CD4-positive, alpha-beta T cell treated with Interleukin-1 beta for 1 hour (primary cell): ENCODE measurements at places on chromosomes 2 and 18.

GRCh38 chr2:99975386-99975785 is 167.0 kb downstream of the AFF3 start:
- no peak for DNase-seq

GRCh38 chr18:75269696-75270095 is 59.1 kb downstream of the TSHZ1 start:
- DNase-seq: no peak

GRCh38 chr2:16123856-16124780 is 183.8 kb downstream of the MYCN start:
- no peak for DNase-seq

- no peak for DNase-seq
Measured at GRCh38 chr18:3008541-3008940, 4.4 kb downstream of the LPIN2 start.

DNA sequence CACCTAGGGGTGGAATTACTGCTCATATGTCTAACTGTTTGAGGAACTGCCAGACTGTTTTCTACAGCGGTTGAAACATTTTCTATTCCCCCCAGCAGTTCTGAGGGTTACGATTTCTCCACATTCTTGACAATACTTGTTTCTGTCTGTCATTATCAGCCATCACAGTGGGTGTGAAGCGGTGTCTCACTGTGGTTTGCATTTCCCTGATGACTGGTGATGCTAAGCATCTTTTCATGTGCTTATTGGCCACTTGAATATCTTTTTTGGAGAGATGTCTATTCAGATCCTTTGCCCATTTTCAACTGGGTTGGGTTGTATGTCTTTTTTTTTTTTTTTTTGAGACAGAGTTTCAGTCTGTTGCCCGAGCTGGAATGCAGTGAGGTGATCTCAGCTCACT is 63.0 kb downstream of the ADNP2 start:
- peak; percentile 11 for DNase-seq

- no peak for DNase-seq
Measured at GRCh38 chr2:204900487-204900886, 355.2 kb downstream of the PARD3B start.

DNA sequence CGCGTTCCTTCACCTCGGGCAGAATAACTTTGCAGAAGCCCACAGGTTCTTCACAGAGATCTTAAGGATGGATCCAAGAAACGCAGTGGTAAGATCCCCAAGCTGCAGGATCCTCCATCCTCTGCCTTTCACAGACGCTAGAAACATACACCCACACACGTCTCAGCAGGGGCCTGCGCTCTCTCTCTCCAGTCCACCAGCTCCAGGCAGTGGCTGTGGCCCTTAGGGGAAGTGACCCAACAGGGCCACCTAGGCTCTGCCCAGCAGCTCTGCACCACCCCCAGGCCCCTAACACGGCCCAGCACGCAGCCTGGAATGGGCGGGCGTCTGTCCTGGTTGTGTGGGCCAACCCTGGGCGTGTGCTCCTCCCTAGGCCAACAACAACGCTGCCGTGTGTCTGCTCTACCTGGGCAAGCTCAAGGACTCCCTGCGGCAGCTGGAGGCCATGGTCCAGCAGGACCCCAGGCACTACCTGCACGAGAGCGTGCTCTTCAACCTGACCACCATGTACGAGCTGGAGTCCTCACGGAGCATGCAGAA is 40.4 kb downstream of the ADI1 start:
- no peak for DNase-seq

- no peak for DNase-seq
Measured at GRCh38 chr2:233934524-233934923, 17.4 kb downstream of the TRPM8 start.

DNA sequence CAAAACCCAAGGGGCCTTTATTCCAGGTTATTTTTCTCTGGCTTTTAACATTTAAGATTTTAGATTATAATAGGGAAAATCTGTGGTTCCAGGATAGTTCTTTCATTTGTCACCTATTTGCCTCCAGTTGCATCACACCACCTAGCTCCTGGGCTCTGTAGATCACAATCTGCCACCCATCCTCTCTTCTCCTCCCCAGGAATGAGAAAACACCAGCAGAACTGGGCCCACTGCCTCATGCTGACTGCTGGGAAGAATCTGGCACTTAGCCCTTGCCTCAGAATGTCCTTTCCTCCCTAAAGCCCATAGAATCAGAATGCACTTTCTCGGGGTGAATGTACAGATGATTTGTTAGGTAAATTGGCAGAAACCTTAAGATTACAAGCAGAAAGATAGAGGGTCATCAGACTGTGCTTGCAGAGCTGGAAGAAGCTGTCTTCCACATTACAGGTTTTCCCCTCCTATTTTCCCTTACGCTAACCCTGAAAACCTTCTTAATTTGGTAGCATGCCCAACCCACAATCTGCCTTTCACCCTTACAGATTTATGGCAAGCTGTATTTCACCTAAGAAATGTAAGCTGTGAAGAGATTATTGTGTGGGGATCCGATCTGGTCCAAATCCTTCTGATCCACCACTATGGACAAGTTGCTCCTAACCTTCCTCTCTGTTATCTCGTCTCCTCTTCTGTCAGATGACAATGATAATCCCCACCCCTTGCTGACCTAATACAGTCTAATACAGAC is 72.6 kb downstream of the LRRC30 start:
- DNase-seq: no peak

DNA sequence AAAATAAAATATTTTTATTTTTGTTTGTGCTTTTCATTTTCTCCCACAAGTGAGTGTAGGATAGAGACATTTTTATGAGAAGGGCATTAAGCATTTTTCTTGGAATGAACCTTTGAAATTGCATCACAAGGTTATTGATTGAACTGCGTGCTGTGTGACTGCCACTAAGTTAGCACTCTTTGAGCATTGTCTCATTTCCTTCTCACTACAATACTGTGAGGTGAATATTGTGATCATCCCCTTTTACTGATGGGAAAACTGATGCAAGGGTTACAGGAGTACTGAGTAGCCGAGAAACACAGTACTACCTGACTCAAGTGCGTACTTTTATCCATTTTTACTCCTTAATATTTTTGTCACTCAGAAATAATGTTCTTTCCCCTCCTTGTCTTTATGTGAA is 2.0 kb downstream of the NBEAL1 start:
- DNase-seq: no peak

GRCh38 chr2:137115081-137115794 is 349.9 kb downstream of the THSD7B start:
- DNase-seq: no peak

GRCh38 chr2:113755835-113756354 is 547 bp downstream of the SLC35F5 start:
- DNase-seq: peak; percentile 57

- DNase-seq: no peak
Measured at GRCh38 chr2:121080013-121080772, 204.8 kb downstream of the TFCP2L1 start.

DNA sequence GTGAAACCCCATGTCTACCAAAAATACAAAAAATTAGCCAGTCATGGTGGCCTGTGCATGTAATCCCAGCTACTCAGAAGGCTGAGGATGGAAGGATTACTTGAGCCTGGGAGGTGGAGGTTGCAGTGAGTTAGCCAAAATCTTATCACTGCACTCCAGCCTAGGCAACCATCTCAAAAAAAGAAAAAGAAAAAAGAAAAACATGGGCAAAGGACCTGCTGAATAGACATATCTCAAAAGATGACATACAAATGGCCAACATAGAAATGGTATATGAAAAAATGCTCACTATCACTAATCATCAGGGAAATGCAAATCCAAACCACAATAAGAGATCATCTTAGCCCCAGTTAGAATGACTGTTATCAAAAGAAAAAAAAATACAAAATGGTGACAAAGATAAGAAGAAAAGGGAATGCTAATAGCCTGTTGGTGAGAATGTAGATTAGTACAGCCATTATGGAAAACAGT is 1.4 kb upstream of the TGOLN2 start:
- DNase-seq: no peak

DNA sequence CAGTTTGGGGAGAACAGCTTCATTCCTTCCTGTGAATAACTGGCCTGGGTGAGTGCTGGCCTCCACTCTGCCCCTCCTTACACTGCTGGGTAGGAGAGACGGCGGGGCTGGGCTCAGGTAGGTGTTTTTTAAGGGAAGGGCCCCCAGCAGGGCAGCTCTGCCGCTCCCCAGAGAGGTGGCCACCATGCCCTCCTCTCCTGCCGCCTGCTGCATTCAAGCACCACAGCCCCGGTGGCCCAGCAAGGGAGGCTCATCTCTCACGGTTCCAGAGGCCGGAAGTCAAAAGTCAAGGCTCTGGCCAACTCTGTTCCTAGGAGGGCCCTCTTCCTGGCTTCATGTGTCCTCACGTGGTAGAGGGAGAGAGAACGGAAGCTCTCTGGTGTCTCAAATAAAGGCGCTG is 81.1 kb downstream of the SH3BP4 start:
- no peak for DNase-seq

GRCh38 chr18:62797329-62797728 is 82.0 kb downstream of the PHLPP1 start:
- no peak for DNase-seq

GRCh38 chr18:8984131-8984721 is 118.3 kb upstream of the NDUFV2 start:
- no peak for DNase-seq

- DNase-seq: no peak
Measured at GRCh38 chr2:237498341-237498740, 11.3 kb downstream of the MLPH start.

DNA sequence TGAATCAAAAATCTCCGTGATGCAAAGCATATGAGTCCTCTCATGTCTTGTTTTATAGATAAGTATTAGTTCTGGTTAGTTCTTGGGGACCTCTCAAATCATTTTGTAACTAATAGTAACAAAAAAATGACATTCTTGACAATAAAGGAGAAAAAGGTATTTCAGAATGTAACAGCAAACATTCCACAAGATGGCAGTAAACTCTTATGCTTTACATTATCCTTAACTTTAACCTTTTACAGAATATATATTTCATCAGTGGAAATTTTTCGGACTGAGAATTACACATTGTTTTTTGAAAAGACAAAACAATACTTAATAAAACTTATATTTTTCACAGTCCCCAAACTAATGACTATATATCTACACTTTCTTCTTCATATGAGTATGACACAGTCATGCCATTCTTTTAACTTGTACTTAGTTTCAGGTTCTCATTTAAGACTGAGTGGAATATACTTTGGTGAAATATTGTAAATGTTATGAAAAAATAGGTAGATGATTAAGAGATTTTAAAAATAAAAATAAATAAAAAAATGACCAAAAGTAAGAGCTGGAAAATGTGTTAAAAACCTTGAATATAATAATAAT is 142.9 kb upstream of the NXPH2 start:
- no peak for DNase-seq

DNA sequence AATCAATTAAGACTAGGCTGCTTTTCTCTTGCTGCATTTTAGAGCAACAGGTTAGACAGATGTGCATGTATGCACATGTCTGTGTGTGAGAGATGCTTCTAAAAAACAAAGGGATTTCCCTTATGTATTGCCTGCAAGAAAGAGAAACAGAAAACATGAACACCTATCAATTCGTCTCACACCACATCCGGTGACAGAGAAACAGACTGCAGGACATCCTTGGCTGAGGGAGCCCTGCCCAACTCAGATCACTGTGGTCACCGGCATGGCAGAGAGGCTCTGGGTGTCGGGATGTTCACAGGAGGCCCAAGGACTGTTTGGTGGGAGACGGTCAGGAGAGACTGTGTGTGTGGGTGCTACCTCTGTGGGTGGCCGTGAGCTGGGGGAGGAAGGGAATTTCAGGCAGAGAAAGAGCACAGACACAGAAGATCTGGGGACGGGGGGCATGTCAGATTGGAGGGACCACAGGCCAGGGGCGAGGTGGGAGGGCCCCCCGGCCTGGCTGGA is 24.9 kb downstream of the FHL2 start:
- peak; percentile 2 for DNase-seq

GRCh38 chr2:10274376-10274775 is 28.3 kb upstream of the HPCAL1 start:
- DNase-seq: no peak

DNA sequence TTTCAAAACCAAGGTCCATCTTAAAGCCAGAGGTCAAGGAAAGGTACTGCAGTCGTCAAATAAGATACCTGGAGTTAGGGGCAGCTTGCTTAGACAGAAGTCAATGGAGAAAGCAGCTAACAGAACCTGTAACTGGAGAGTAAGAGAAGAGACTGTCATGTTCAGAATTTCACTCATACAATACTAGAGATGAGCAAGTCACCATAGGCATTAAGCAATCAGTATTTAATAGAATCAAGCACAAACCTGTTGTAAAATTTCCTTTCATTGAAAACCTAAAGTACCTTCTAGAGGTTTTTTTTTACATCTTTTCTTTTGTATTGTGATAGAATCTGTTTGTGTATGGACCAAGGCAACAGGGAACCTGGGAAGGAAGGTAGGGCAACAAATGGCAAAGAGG is 183.4 kb upstream of the ERBB4 start:
- DNase-seq: no peak

DNA sequence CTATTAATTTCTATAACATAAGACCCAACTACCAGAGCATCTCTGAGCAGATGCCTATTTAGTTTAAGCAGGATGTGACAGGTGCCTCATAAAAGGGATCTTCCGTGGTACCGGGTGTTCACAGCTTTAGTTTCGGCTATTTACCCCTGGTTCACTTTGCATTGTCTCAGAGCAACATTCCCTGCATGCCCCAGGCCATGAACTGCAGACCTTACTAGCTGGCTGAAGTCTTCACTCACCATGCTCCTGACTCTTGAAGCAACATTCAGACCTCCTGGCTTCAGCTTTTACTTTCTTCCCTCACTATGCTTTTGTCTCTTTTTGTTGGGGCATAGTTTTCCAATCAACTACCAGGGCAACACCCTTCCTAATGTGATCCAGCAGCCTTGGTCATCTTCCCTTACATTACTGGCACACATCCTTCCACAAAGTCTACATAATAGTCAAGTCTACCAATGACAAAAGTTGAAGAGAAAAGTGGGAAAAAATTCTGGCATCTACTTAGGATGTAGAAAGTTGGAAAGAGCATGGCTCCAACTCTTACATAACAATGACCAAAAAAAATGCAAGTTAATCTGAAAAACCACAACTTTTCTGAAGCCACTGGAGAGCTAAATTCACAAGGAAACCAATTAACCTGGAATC is 99.2 kb downstream of the SESTD1 start:
- no peak for DNase-seq

DNA sequence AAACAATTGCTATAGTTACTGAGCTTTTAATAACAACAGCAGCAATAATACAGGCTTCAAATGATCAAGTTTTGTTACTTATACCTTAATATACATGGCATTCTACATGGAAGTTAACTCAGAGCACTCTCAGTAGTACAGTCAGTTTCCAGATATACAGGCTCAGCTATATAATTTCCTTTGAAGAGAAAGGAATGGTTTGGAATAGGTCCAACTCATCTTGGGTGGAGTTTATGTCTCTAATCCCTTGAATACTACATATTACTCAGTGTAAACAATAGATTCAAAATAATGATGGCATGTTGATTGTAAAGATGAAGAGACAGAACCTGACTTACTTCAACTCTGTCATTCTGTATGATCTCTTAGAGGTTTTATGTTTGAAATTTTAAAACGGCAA is 174.9 kb downstream of the EPHA4 start:
- no peak for DNase-seq

DNA sequence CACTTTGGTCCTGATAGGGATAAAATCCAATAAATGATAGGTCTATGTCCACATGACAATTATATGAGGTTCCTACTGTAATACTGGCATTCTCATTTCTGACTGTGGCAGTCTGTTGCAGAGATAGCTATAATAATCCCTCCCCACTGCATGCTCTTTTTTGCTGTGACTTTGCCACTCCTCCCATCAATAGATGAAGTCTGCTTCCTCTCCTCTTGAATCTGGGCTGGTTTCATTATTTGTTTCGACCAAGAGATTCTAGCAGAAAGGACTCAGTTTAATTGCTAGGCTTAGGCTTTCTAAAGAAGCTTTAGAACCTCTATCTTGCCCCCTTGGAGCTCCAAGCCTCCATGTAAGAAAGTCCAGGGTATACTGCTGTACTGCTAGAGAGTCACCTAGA is 23.3 kb upstream of the CREB1 start:
- no peak for DNase-seq
